Activated CD8-positive, alpha-beta memory T cell treated with anti-CD3 and anti-CD28 coated beads for 1 hour (primary cell): ENCODE measurements at places on chromosomes 3 and 15.

DNA sequence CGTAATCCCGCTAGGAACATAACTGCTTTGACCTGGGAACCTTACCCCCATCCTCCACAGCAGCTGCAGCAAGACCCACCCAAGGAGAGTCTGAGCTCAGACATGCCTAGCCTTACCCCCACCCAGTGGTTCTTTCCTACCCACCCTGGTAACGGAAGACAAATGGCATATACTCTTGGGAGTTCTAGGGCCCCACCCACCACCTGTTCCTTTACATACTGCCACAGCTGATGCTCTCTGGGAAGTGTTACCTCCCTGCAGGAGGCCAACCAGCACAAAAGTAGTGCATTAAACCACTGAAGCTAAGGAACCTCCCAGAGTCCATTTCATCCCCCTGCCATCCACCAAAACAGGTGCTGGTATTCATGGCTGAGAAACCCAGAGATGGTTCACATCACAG, 50.6 kb upstream of the AZI2 start:
- DNase-seq: no peak

DNA sequence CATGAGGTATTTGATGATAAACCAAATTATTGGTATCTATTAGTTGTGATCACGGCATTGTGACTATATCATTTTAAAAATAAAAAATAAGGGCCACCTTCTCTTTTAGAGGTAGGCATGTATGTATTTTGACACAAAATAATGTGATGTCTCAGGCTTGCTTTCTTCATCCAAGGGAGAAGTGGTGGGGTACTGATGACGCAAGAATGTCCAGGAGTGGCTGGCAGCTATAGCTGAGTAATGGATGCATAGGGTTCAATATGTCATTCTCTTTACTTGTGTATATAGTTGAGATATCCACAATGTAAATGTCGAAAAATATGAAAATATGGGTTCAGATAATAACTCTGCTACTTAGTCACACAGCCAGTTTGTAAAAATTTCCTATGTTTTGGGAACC, 46.8 kb upstream of the NSMCE3 start:
- no peak for DNase-seq

GRCh38 chr3:67305160-67305559, 307.1 kb downstream of the KBTBD8 start:
- DNase-seq: no peak

GRCh38 chr15:92892201-92892555, 7.9 kb upstream of the CHD2 start:
- DNase-seq: no peak

- no peak for DNase-seq
These were observed 85.7 kb upstream of the MYZAP start for GRCh38 chr15:57505949-57506391.

GRCh38 chr15:26095710-26096330, 232.7 kb upstream of the ATP10A start:
- DNase-seq: no peak

GRCh38 chr3:108042300-108042699, 48.5 kb downstream of the CD47 start:
- DNase-seq: no peak

- no peak for DNase-seq
These were observed 996 bp downstream of the RABL3 start for GRCh38 chr3:120741320-120741719.

DNA sequence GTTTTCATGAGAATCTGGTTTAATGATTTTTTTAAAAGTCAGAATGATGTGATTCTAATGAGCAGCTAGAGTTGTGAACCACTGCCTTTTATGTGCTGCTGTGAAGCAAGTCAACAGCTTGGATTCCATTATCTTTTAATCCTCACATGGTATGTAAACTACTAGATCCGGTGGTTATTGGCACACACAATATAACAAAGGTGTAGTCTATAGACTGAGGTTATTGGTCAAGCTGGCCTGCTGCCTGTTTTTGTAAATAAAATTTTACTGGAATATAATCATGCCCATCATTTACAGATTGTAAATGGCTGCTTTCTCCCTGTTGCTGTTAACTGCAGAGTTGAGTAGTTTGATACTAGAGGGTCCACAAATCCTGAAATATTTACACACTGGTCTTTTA, 103.1 kb downstream of the OTOL1 start:
- no peak for DNase-seq

- DNase-seq: no peak
These were observed 679.3 kb downstream of the OTOL1 start for GRCh38 chr3:162175878-162176277.

- no peak for DNase-seq
These were observed 95.0 kb upstream of the CGNL1 start for GRCh38 chr15:57281321-57281720.

GRCh38 chr15:90142216-90143165, 40.2 kb upstream of the IDH2 start:
- DNase-seq: peak; percentile 12

DNA sequence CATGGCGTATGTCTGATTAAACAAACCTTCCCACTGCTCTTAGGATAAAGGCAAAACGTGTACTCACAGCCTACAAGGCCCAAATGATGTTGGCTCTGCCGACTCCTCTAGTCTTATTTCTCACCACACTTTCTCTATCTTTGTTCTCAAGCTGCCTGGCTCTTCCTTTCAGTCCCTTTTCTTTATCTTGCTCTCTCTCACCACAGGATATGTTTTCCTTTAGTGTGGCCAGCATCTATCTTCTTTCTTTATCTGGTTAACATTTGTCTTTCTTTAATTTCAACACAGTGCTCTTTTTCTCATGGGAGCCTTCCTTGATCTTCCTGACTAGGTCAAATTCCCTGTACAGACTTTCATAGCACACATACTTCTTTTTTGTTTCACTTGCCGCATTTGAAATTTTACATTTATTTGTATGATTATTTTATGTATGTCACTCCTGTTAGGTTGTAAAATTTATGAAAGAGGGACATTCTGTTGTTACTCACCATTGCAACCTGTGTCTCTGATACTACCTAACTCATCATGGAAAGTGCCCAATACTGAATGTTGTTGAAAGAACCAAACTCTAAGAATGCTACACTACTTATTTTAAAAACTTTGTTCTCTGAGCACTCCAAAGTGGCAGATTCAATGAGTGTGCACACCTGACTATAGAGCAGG, 328.9 kb upstream of the CBLB start:
- DNase-seq: no peak

GRCh38 chr3:151724576-151725562, 8.9 kb upstream of the AADACL2 start:
- DNase-seq: no peak

GRCh38 chr3:188241072-188241471, 87.1 kb downstream of the LPP start:
- DNase-seq: no peak

GRCh38 chr15:94526071-94526689, 294.8 kb downstream of the MCTP2 start:
- DNase-seq: no peak

- DNase-seq: no peak
These were observed 116.3 kb downstream of the AKAP13 start for GRCh38 chr15:85496551-85497171.

GRCh38 chr3:53730576-53730975, 115.6 kb downstream of the CHDH start:
- DNase-seq: no peak

- DNase-seq: no peak
These were observed 53.2 kb upstream of the MITF start for GRCh38 chr3:69686056-69686455.

GRCh38 chr3:145953316-145953715, 207.7 kb downstream of the PLOD2 start:
- no peak for DNase-seq

GRCh38 chr3:38205472-38205805, 40.1 kb downstream of the OXSR1 start:
- DNase-seq: no peak

- no peak for DNase-seq
These were observed 220.4 kb upstream of the MDFIC2 start for GRCh38 chr3:70532806-70533205.

GRCh38 chr3:76245622-76246021, 460.3 kb upstream of the ZNF717 start:
- DNase-seq: no peak

- no peak for DNase-seq
These were observed 229.8 kb downstream of the LRTM1 start for GRCh38 chr3:54698054-54698453.

- DNase-seq: no peak
These were observed 18.3 kb upstream of the GASK1A start for GRCh38 chr3:42960786-42961185.

- no peak for DNase-seq
These were observed 489.2 kb upstream of the UBE2E2 start for GRCh38 chr3:22713936-22714335.

DNA sequence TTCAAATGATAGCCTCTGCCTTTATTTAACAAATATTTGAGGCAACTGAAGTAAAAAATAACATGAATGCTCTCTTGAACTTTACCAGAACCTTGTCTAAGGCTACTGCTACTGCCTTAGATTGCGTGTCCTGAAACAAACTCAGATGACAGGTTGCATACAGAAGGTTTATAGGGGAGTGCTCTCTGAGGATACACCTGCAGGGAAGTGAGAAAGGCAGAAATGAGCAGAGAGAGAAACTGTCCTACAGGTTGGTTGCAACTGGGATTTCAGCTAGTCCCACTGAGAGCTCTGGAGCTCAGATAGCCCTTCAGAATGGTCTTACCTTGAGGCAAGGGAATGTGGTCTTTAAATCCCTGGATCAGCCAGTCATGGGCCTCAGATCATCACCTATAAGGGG, 165.5 kb downstream of the IL5RA start:
- DNase-seq: no peak

GRCh38 chr15:97346221-97346620, 614.3 kb upstream of the ARRDC4 start:
- DNase-seq: no peak

- DNase-seq: no peak
These were observed 38.6 kb downstream of the UMPS start for GRCh38 chr3:124768812-124769211.

GRCh38 chr3:41148478-41148877, 50.8 kb upstream of the CTNNB1 start:
- DNase-seq: no peak

- no peak for DNase-seq
These were observed 12.8 kb upstream of the RFT1 start for GRCh38 chr3:53142986-53143385.

- no peak for DNase-seq
These were observed 39.0 kb downstream of the CYP19A1 start for GRCh38 chr15:51299187-51300015.

DNA sequence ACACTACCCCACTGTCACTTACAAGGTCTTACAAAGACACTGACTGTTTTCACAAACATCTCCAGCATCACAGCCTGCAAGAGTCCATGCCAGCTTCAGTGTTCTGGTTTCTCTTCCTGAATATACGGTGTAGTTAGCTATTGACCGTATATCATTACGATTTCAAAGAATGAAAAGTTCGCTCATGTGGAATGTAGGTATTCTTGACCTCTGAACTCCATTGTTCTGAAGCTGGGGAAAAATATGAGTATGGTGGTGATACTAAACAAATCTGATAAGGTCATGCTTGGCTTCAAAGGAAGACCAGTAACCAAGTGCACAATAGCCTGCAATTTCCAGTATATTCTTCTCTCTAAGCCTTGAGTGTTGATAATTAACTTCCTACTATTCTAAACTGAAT, 315.7 kb upstream of the WNT5A start:
- no peak for DNase-seq

DNA sequence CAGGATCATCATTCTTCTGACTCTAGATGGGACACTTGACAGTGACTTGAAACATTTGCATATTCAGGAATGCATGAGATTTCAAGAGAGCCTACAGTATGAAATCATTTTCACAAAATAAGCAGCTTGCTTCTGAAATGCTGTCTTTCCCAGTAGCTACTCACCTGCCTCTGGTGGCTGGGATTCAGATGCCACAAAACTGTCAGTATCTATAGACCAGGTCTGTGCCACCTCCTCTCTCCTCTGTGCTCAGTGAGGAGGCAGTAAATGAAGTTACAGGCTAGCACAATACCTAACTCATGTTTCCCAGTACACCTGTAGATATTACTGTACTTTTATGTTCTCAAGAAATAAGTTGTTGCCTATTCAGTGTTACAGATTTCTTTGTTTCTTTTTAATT, 64.3 kb downstream of the HMG20A start:
- DNase-seq: no peak

GRCh38 chr15:51856714-51857380, 27.4 kb downstream of the TMOD3 start:
- DNase-seq: no peak

DNA sequence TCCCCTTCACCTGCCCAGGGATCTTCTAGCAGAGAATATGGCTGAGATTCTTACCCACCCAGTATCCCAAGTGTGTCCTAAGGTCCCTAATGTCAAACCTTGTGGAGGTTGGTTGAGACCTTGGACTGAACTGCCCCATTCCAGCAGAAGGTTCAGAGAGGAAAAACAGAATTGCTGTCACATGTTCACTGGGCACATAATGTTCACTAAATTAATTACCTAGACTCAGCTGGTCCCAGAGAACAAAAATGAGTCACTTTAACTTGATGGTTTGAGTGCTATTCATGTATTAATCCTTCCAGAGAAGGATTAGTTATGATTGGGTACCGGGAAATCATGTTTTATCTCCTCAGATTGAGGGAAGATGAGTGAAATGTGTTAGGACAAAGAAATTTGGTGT, 171.3 kb upstream of the GADL1 start:
- DNase-seq: no peak

- DNase-seq: peak; percentile 78
These were observed 1.1 kb upstream of the SPTBN5 start for GRCh38 chr15:41894791-41895463.

- no peak for DNase-seq
These were observed 3.5 kb upstream of the GALNT15 start for GRCh38 chr3:16171009-16171408.

- DNase-seq: no peak
These were observed 26.4 kb downstream of the MINAR1 start for GRCh38 chr15:79458491-79458890.

GRCh38 chr3:117523418-117523817, 813.8 kb downstream of the TUSC7 start:
- no peak for DNase-seq

DNA sequence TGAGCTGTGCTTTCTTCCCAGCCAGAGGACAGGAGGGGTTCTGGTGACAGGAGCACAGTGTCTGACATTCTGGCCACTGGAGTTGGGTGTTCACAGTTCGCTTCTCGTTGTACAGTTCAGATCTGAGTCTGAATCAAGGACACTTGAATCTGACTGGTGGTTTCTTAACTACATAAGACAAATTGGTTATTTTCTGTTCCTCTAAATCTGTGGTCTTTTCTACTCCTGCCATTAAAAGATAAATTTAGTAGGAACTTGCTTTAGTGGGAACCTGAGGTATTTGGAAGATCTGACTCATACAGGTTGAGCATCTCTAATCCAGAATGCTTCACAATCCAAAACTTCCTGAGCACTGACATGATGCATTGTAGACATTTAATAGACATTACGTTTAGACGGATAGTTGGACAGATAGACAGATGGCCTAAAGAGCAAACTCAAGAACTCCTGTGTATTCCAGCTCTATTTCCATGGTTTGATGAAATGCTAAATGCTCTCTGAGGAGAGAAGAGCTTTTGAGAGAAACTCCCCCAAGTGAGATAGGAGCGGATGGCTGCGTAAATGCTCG, 71.0 kb downstream of the CCK start:
- DNase-seq: no peak
